ENCODE measurements at places on chromosomes 2 and 18.

DNA sequence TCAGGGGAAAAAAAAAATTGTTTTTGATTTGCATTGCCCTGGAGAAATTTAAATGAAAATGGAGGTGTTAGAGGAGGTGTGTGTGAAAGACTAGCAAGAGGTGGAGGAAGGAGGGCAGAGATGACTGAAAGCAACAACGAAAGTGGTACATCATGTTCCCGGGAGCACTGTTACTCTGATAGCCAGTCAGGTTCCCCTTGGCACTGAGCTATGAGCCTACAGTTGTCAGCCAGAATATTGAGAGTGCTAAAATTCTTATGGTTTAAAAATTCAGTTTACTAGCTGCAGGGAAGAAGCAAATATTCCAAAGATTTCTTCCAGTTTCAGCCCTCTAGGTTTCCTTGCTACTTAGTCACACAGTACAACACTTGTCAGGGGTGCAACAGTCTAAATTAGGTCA is 366.7 kb upstream of the DLGAP1 start:
- DNase-seq: no peak

- DNase-seq: no peak
Observed at GRCh38 chr2:105615305-105615704, 129.4 kb upstream of the NCK2 start.

- DNase-seq: no peak
Observed at GRCh38 chr2:56021579-56021978, 98.0 kb upstream of the EFEMP1 start.

DNA sequence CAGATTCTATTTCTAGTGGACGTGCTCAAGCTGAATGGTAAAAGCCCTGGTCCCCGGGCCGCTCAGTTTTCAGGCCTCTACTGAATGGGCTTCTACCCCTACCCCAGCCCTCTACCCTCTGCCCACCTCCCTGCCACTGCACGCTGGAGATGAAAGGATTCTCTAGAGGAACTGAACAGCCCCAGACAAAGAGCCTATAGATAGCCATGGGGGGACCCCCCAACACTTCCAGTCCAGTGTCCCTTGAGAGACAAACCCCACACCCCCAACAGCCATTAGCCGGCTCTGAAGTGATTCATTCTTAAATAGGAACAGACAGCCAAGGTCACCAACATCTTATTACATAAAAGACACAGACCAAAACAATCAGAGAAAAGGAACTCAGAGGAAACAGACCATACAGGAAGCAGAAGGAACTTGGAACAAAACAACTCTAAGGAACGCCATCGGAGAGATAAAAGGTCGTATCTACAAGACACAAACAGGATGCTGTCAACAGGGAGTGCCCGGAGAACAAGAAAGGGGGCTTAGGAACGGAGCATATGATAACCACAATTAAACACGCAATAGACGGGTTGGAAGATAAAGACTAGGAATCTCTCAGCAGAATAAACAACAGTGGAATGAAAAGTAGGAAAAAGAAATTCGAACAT is 23.5 kb downstream of the TMEM37 start:
- DNase-seq: no peak

DNA sequence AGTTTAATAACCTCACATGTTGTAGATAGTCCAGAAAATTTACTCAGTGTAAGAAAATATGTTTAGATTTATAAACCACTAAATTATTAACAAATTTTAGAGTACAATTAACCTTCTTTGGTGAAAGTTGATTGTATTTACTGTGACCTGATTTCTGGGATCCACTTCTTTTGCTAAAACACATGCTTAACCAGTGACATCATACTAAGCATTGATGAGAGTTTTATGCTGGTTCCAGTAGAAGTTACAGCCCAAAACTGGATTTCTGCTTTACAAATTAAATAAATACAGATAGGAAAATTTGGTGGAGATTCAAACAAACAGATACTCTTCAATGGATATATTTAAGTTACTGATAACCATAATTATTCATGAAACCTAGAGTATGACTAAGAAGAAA is 40.9 kb downstream of the RBBP8 start:
- DNase-seq: no peak

GRCh38 chr2:23562143-23562542 is 177.2 kb downstream of the KLHL29 start:
- DNase-seq: no peak

GRCh38 chr2:126808929-126809328 is 89.8 kb upstream of the TEX51 start:
- no peak for DNase-seq

GRCh38 chr18:33755931-33756560 is 178.0 kb downstream of the ASXL3 start:
- DNase-seq: peak; percentile 7

DNA sequence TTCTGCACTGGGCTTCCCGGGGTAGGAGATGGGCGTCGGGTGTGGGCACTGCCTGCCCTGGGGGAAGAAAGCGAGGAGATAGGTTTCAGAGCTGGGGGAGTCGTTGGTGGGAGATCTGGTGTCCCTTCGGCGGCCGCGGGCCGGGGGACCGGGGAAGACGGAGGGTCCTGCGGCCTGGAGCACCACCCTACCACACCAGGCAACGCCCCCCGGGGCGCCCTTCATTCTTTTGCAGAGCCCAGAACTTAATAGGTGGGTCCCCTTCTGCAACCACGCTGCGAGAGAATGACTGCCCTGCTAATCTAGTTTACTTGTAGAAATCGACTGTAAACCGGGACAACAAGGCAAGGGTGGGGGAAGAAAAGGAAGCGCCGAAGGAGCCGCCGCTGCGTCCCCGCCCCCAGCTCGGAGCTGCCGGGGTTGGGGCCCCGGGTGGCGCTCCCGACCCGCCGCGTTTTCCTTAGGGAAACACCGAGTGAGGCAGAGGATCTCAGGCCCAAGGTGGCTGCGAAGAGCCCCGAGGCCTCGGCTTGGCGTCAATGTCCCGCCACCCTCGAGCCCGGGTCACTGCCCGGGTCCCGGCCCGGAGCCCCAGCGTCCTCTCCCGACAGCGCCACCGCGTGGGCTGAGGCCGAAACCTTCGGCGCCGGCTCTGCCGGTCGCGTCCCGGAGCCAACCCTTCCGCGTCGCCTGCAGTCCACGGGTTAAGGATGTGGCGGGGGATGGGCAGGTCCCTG is 5.4 kb upstream of the SATB2 start:
- no peak for DNase-seq
